Cardiac septum (tissue), 1 donor: ENCODE measurements at places on chromosomes 2 and 18. TPM values are rescaled to one million over a fixed set of nuclear protein-coding genes. Genes with fewer than 3 reads are reported as not detected.

POTEJ gene
- not detected for total RNA-seq

KHK gene
- 1.1 TPM for total RNA-seq

TLX2 gene
- not detected for total RNA-seq

ALLC gene
- total RNA-seq: not detected

NTSR2 gene
- total RNA-seq: not detected

DNA sequence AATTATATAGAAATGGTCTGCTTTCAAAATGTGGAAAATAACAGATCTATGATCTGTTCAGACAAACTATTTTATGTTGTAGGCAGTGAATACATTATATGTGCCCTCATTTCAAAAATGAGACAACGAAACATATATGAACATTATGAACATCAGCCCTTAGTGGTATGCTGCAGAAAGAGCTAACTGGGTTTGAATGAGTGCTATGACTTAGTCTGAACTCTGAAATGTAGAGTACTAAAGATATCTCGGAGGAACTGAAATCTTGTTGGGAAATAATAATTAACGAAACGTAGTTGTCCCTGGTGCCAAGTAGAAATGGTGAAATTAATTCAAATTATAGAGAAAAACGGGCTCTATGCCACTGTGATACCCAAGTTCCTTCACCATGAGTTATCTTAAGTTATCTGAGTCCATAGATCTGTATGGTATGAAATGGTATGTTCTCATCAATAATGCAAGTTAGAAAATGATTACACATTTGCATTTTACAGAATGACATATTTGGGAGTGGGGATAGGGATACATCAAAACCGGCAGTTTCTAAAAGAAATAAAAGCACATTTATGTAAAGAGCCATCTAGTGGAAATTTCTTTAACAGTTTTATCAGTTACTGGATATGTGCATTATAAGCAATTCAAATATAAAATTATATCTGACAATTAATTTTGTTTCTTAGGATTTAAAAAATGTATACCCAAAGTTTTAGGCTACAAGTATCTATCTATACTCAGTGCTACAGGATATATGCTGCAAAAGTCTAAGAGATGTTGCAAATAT lies 26.7 kb downstream of the STARD6 start:
- no peak for DNase-seq

- DNase-seq: no peak
These were observed 67.6 kb downstream of the LAMA1 start for GRCh38 chr18:7049951-7050350.

GRCh38 chr2:239068411-239068810 lies 220.5 kb downstream of the TWIST2 start:
- DNase-seq: no peak

GRCh38 chr2:180208841-180209240 lies 201.7 kb upstream of the CWC22 start:
- no peak for DNase-seq

GRCh38 chr2:152846697-152847470 lies 128.5 kb downstream of the ARL6IP6 start:
- no peak for DNase-seq

DNA sequence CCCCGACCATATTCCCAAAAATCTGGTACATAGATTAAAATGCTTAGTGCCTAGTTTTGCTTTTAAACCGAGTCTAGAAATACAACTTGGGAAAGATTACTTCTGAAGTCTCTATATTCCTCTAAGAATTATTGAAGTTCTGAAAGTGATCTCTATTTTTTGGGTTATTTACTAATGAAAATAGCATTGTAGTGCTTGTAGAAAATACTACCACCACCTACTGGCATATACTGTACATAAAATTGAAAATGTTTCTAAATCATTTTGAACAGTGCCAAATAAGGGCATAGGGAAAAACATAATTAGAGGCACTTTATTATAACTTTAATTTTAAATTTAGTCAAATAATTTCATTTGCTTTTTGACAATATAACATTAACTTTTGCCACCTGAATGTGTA lies 1399.6 kb upstream of the ZEB2 start:
- no peak for DNase-seq

DNA sequence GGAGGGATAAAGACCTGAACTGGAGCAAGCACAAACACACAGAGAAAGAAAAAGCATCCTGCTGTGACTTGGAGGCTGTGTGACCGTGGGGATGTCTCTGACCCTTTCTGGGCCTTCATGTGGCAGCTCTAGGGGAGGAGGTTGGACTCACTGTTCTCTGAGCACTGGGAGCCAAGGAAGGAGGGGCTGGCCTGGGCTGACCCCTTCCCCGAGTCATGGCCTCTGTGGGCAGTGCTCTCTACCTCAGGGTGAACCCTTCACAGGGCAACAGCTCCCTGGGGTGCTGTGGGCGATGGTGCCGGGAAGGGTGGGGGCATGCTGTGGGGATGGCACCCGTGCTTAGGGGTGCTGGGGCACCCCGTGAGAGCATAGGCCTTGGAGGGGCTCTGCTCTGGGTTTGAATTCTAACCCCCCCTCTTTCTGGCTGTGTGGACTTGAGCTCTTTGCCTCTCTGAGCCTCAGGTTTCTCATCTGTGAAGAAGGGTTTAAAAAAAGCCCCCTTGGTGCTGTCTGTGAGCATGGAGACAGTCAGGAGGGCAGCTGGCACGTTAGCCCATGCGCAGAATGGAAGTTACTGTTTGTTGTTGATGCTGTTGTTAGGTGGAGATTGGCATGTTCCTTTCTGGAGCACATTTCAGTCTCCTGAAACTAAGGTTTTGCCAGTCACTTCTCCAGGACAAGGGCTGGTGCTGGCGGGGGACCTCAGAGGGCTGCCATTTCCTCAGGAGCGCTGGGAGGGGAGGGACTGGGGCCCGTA lies 700 bp downstream of the TOGARAM2 start:
- no peak for DNase-seq

GRCh38 chr2:12669036-12669435 lies 47.7 kb upstream of the TRIB2 start:
- no peak for DNase-seq

GRCh38 chr2:17068021-17068420 lies 402.4 kb upstream of the CYRIA start:
- no peak for DNase-seq

GRCh38 chr2:128812183-128812940 lies 493.7 kb upstream of the HS6ST1 start:
- DNase-seq: no peak
